NCI-H2081 treated with DMSO at 0.1 percent for 48 hours (cell line): ENCODE measurements at places on chromosomes 4 and X.

GRCh38 chr4:109967798-109968520 lies 55.3 kb downstream of the EGF start:
- no peak for DNase-seq

DNA sequence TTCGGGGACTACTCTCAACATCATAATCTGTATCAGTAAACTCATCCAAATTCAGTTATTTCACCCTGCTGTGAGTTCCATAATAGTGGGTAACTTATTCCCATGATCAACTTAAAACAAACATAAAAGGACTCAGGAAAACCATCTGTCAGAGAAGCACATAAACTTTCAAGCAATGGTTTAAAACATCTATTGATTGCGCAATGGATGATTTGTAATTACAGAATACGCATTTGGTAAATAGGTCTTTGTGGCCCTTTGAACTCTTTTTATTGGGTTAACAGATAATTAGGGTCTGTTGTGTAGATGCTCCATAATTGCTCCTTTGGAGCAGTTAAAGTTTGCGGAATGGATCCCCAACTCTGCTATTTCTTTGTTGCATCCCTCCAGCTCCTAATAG lies 115.3 kb downstream of the KIT start:
- DNase-seq: no peak

GRCh38 chrX:44274096-44274495 lies 69.4 kb downstream of the EFHC2 start:
- DNase-seq: no peak

- DNase-seq: no peak
Measured at GRCh38 chrX:80876877-80877276, 67.2 kb upstream of the BRWD3 start.

DNA sequence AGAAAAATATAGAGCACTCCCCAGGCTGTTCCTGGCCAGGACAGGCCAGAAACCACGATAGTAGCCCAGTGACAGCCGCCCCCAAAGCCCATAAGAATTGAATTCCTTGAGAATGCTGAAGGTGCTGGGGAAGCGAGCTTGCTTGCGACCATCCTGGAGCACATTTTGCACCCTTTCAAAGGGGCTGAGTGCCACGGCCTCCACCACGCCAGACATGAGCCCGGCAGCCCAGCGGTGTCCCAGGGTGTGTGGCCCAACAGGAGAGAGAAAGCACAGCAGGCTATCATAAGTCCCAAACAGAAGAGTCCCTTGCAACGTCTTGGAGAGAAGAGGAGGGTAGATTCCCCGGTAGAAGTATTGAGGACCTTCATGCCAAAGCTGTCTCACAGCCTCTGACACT lies 7.6 kb upstream of the ZCCHC18 start:
- DNase-seq: no peak

GRCh38 chr4:5524446-5525299 lies 183.7 kb downstream of the EVC2 start:
- no peak for DNase-seq

DNA sequence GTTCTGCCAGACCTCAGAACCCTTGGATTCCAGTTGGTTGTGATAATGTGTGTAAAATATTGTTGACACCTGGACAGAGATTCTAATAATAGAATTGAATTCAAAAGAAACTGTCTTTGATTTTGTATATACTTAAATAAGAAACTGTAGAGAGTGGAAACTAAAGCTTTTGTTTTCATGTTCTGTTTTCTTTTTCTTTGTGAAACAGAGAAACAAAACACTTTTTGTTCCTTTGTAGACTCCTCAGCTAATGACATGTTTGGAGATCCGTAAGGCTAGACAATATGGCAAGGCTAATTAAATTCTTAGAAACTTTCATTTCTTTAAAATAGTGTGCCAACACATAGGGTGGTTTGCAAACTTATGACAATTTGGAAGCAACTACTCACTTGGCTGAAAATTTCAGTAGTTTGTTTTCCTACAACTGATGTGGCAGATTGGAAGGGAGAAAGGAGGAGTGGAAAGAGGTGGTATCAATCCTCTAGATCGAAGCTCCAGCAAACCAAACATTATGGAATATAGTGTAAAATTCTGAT lies 90.9 kb upstream of the FAT1 start:
- DNase-seq: no peak

GRCh38 chr4:140130677-140131076 lies 23.3 kb downstream of the MAML3 start:
- no peak for DNase-seq

- no peak for DNase-seq
Measured at GRCh38 chrX:23373129-23373804, 38.6 kb downstream of the PTCHD1 start.
